Left renal cortex interstitium (tissue), 4 donors: ENCODE measurements at places on chromosomes 4 and X. TPM values are rescaled to one million over a fixed set of nuclear protein-coding genes. Genes with fewer than 3 reads are reported as not detected.

Gene MAB21L2
- not detected for polyA plus RNA-seq

Gene HTN3
- not detected for polyA plus RNA-seq

Gene ITIH6
- 0.11 TPM for polyA plus RNA-seq

Gene MAGEA9B
- polyA plus RNA-seq = not detected

Gene GLOD5
- polyA plus RNA-seq = 1.9 TPM

Gene PAGE2B
- polyA plus RNA-seq = not detected

Gene CFAP299
- polyA plus RNA-seq = 0.68 TPM

Gene ADH1A
- polyA plus RNA-seq = 5.3 TPM
